ENCODE measurements at places on chromosomes 5 and 9. TPM values are rescaled to one million over a fixed set of nuclear protein-coding genes. Genes with fewer than 3 reads are reported as not detected.

The LMX1B gene
- total RNA-seq: 0.67 TPM

The MAST4 gene
- 2.3 TPM for total RNA-seq

The SETD9 gene
- 6.7 TPM for total RNA-seq

The NUDCD2 gene
- 34.8 TPM for total RNA-seq

The SLC34A1 gene
- total RNA-seq: not detected

The CHSY3 gene
- total RNA-seq: 0.10 TPM

The FAM200C gene
- 2.3 TPM for total RNA-seq

The LCN1 gene
- total RNA-seq: not detected

The IFNA13 gene
- total RNA-seq: not detected

The TRPM3 gene
- total RNA-seq: not detected

The MEF2C gene
- not detected for total RNA-seq

The FAM169A gene
- total RNA-seq: 3.1 TPM

The HMGCS1 gene
- 79.8 TPM for total RNA-seq

The GTF3C5 gene
- 70.4 TPM for total RNA-seq

The OSMR gene
- 77.8 TPM for total RNA-seq

Data from A549 treated with ZK216348 at 1 μM for 4 hours (cell line).